ENCODE measurements at places on chromosomes 6 and 20.
A peak's percentile ranks its signal among the peaks of the same experiment; 100 is the strongest.

- no peak for DNase-seq
Observed at GRCh38 chr6:28747631-28748157, 176.1 kb downstream of the TRIM27 start.

GRCh38 chr20:37238426-37238825 is 23.2 kb downstream of the GHRH start:
- DNase-seq, result no peak

GRCh38 chr20:10260316-10260715 is 41.7 kb downstream of the SNAP25 start:
- no peak for DNase-seq

GRCh38 chr20:9441948-9442347 is 72.4 kb upstream of the LAMP5 start:
- DNase-seq, result no peak

DNA sequence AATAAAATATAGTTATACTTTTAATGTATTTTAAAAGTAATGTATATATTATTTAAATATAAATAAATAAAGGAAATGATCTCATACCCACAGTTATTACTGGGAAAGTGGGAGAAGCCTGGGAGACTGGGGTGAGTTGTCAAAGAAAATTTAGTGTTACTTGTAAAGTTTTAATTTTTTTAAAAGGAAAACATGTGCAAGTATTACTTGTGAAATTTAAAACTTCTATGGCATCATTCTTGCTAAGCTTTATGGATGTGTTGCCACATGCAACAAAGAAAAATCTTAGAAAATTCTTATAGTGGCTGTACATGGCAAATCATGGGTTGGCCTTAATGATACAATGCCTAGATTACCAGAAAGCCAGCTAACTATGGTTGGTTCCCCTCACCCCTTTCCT is 194.0 kb upstream of the KCNK16 start:
- DNase-seq, result no peak

- no peak for DNase-seq
Observed at GRCh38 chr6:21110684-21111083, 482.9 kb upstream of the SOX4 start.

DNA sequence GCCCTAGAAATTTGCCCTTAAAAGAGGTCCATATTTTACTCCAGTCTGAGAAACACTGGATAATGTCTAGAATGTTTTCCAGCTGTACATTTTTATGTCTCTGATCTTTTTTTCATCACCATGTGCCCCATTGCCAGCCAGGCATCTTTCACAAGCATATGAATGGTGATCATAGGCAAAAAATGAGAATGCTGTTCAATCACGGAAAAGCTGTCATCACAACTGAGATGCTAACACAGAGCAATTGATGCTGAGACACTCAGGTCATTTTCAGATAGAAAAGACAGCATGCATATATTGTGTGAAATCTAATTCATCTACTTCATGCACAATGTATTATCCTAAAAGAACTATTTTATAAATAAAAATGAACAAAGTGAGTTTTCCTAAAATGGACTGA is 41.6 kb downstream of the CGA start:
- DNase-seq, result no peak

DNA sequence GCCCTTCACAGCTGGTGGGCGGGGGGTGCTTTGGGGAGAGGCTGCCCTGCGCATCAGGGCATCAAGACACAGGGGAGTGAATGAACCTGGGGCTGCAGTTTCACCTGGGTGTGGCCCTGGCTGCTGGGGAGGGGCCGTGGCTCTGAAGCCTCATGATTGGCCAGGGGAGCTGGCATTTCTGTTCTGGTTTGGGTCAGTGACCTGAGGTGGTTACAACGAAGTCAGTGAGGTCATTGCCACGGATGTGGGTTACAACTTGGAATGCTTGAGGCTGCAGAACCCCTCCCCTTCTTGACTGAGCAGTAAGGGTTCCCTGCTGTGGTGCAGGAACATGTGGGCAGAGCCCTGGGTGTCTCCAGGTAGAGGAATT is 3.0 kb downstream of the TCEA2 start:
- peak; percentile 85 for DNase-seq

- no peak for DNase-seq
Observed at GRCh38 chr6:153096031-153096430, 35.1 kb downstream of the RGS17 start.

- DNase-seq, result no peak
Observed at GRCh38 chr6:74931558-74931957, 274.3 kb downstream of the COL12A1 start.

DNA sequence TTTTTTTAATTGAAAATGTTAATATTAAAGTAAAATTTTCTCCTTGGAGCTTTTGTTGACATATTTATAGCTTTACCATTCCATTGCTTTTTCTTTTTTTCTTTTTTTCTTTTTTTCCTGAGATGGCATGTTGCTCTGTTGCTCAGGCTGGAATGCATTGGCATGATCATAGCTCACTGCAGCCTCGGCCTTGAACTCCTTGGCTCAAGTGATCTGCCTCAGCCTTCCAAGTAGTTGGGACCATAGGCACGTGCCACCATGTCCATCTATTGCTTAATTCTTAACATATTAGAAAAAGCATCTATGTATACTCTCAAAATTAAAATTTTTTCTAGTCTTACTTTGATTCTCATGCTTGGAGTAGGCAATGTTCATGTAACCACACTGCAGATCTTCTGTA is 43.0 kb downstream of the RALGAPB start:
- no peak for DNase-seq

DNA sequence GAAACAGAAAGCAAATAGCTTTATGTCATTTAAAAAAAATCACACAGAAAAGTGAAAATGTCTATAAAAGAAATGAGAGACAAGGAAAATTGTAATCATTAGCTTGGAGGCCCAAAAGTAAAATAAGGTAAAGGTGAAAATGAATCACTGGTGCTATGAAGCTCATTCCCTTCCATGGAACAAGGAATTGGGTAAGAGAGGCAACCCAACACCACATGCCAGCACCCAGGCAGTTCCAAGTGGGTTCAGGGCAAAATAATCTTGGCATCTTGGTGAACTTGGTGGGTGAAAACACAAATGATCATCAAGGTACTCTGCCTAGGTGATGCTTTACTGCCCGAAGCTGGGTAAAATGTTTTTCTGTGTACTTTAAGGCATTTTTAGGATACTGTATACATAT is 16.7 kb downstream of the CST4 start:
- DNase-seq, result no peak

- no peak for DNase-seq
Observed at GRCh38 chr6:84019141-84019841, 14.3 kb upstream of the MRAP2 start.

GRCh38 chr6:114061116-114061515 is 90.2 kb upstream of the HDAC2 start:
- no peak for DNase-seq

- DNase-seq, result no peak
Observed at GRCh38 chr6:29489286-29489685, 1.5 kb upstream of the MAS1L start.

- no peak for DNase-seq
Observed at GRCh38 chr6:19041906-19042305, 654.8 kb downstream of the RNF144B start.

GRCh38 chr6:55825402-55826051 is 49.9 kb downstream of the BMP5 start:
- no peak for DNase-seq

DNA sequence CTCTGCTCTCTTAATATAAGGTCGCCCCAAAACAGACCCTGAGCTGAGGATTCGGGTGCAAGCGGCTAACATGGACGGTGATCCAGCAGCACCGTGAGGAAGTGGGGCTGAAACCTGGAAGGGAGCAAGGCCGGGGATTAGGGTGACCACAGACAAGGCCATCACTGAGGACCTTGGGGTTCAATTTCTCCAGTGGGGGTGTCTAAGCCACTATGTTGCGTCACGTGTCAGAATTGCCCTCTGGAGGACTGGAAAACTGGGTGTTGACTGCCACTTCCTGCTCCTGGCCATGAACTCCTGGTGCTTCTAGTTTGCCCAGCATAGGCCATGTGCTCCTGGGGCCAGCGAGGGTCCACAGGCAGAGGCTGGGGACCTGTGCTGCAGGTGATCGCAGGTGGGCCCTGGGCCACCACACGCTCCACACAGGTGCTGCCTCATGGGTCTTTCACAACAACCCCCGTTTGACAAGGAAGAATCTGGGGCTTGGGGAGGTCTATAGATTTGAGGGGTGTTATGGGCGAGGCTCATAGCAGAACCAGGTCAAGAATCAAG is 101.9 kb downstream of the CDH26 start:
- no peak for DNase-seq

DNA sequence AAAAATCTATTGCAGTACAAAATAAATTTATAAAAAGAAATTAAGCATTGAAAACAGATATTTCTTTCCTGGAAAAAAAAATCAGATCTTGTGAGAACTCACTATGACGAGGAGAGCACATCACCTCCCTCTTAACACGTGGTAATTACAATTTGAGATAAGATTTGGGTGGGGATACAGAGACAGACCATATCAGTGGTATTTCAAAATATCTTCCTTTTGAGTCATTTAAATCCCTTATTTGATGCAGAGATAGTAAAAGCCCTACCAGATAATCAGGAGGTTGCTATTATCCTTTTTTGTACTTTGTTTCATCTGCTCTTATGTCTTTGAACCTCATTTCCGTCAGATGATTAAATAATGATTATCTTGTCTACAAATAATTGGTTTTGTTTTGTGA is 800.4 kb downstream of the KIF16B start:
- DNase-seq, result no peak

DNA sequence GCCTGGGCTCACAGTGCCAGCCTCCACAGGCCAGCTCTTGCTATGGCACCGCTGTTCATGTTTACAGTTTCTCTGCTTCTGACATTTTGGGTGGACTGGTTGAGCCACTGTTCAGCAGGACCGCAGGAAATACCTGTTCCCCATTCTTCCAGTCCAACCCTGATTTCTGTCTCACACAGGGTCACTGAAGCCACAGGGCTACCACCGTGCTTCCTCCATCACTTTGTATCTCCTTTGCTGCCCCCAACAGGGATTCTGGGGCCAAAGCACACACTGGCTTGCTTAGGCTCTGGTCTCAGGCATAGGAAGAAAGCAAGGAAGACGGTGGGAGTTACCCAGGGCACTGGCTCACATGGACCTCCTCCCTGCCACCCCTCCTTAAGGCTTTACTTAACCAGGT is 164.5 kb downstream of the UNC5CL start:
- no peak for DNase-seq

DNA sequence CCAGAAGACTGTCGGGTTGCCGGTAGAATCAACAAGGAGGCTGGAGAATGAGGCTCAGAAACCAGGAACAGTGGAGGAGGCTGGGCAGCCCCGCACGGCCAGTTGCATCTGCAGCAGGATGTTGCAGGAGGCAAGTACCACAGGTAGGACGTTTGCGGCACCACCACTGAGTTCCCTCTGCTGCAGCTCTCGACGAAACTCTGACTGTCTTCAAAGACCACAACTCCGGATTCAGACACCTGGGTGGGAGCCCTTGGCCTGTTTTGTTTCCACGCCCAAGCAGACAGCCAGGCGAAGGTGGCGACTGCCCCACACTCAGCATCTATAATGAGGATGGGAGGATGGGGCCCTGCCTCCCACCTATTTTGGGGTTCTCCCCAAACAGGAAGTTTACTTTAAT is 218.2 kb downstream of the ZDHHC14 start:
- no peak for DNase-seq
